ENCODE measurements at places on chromosomes 3 and 15.

DNA sequence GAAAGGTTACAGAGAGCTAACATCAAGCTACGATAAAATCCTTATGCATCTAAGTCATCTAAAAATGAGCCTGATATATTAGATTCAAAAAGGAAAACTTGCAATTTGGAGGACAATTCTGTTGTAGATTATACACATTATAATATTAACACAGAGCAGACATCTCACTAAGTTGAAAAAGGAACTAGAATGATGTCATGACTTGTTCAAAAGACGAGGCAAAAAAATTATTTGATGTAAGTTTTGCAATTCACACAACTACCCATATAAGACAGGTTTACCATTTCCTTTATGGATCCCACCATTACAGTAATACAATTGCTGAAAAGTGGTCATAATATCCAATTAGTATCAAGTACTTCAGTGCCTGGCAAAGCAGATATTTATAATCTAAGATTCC, 15.9 kb downstream of the SATB1 start:
- DNase-seq = no peak

DNA sequence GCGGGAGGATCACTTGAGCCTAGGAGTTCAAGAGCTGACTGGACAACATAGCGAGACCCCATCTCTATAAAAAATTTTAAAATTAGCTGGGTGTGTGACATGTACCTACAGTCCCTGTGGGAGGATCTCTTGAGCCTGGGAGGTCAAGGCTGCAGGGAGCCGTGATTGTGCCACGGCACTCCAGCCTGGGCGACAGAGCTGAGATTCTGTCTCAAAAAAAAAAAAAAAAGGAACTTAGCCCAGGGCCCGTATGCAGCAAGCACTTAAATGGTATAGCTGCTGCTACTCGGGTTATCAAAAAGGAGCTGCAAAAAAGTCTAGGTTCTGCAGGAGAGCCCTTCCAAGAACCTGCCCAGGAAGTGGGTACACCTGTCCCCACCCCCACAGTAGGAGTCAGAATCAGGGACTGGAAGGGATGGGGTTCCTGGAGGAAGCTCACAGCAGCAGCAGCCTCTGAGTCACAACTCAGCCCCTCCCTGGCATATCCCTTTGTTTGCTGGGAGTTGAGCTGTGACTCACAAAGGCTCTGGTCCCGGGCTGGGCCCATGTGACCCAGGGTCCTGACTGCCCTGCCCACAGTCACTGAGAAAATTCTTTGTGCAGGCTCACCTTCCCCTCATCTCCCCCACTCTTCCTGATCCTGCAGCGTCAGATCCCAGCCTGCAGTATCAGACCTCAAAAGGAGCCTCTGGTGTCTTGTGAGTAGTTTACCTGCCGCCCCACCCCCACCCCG, at the start of gene SPATA12:
Gene SPATA12, plus strand, starts transcription at position 576 of the 733 bp plus-strand sequence. CDS start 13,031 bp downstream, outside the sequence.
- DNase-seq = peak; percentile 71

DNA sequence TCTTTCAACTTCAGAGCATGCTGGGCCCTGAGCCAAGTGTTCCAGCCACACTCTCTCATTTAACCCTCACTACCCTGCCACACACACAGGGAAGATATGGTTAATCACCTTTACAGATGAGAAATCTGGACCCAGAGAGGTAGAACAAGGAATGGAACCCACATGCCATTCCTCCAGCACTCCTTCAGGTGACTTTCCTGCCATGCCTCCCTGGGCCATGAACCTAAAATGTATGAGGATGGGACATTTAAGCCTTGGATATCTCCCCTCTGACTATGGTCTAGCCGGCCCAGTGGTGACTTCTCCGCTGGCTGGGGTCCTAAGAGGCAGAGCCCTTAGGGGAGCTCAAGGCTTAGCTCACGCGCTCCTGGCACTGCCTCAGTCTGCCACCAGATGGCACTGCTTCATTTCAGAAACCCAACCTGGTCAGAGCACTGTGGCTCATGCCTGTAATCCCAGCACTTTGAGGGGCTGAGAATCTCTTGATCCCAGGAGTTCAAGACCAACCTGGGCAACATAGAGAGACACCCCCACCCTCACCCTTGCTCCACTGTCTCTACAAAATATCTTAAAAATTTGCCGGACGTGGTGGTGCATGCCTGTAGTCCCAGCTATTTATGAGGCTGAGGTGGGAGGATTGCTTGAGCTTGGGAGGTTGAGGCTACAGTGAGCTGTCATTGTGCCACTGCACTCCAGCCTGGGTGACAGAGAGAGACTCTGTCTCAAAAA, 2.2 kb upstream of the DCAF1 start:
- DNase-seq = peak; percentile 82

DNA sequence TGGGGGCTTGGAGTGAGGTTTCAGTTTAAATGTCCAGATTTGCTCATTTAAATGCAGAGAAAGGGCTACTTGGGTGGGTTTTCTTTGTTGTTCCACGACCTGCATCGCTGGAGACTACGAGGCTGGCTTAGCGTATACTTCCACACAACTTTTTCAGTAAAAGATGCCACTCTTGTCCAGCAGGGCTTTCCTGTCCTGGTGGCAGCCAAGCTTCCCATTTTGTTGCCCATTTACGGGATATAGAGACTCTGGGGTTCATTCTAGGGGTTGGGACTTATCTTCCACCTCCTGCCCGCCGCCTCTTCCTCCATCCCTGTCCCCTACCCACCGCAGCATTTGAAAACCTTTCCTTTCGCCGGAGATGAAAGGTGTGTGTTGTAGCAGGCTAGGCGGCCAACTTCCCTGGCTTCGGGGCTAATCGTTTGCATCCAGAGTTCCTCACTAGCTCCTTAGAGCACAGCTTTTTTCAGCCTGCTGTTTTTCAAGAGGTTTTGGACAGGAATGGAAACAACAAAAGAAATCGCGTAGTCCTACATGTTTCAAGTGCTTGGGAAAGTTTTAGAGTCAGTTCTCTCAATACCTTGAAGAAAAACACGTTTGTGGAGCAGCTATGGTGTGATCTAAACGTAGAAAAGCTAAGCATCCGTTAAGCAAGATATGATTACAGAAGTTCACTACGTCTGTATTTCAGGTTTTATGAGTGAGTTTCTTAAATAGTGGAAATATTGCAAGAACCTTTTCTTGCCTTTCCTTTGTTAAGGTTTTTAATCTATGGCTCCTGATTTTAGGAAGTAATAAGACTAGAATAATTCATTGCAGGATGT, 843 bp downstream of the CHRNA5 start:
- DNase-seq = peak; percentile 34

GRCh38 chr3:170057550-170057949, 19.8 kb downstream of the GPR160 start:
- DNase-seq = no peak
